ENCODE measurements at places on chromosomes 7 and 10.
A peak's percentile ranks its signal among the peaks of the same experiment; 100 is the strongest.

DNA sequence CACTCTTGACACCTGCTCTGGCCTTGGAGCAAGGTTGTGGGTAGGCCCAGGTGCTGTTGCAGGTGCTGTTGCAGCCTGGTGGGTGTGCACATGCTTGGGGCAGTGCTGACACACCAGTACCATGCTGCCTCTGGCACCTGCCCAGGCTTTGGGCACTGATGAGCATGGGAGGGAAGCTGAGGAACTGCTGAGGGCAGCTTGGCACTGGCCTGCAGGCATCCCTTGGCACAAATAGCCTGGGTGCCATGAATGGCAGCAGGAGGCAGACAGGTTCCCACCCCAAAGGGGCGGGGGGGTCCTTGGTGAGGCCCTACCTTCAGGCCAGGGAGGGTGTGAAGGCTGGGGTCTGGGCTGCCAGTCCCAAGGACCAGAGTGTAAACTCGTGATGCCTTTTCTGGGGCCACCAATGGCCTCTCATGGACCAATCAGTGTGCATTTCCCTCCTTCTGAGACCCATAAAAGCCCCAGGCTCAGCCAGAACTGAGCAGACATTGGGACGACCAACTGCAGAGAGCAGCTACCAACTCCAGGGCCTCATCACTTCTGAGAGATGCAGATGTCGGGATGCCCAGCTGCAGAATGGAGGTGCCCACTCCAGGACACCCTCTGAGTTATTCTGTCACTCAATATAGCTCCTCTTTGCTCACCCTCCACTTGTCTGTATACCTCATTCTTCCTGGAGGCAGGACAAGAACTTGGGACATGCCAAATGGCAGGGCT, 547.4 kb downstream of the ZWINT start:
- no peak for DNase-seq

GRCh38 chr7:131905471-131905973, 349.1 kb upstream of the PODXL start:
- no peak for DNase-seq

- DNase-seq: no peak
Observed at GRCh38 chr7:8637322-8637721, 203.9 kb downstream of the NXPH1 start.

GRCh38 chr7:90736968-90737939, 141.1 kb downstream of the CDK14 start:
- DNase-seq: no peak

GRCh38 chr7:67450171-67450570, 453.5 kb downstream of the TYW1 start:
- no peak for DNase-seq

- DNase-seq: no peak
Observed at GRCh38 chr10:111107023-111107422, 30.2 kb downstream of the ADRA2A start.

DNA sequence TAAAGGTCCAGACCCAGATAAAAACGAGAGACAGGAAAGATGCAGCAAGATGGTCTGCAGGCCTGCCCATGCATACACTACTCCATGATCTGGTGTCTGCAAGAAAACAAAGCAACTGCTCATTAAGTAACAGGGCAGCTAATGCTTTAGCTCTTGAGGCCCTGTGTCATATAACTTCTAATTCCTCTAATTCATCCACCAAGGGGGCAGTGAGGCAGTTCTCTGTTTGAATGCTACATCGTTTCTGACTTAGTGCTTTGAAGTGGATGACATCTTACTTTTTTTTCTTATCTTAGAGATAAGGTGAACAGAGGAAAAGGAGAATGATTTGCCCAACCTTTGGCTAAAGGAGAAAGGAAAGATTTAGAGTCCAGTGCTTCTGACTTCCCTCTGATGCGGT, 619.7 kb downstream of the AUTS2 start:
- DNase-seq: no peak

DNA sequence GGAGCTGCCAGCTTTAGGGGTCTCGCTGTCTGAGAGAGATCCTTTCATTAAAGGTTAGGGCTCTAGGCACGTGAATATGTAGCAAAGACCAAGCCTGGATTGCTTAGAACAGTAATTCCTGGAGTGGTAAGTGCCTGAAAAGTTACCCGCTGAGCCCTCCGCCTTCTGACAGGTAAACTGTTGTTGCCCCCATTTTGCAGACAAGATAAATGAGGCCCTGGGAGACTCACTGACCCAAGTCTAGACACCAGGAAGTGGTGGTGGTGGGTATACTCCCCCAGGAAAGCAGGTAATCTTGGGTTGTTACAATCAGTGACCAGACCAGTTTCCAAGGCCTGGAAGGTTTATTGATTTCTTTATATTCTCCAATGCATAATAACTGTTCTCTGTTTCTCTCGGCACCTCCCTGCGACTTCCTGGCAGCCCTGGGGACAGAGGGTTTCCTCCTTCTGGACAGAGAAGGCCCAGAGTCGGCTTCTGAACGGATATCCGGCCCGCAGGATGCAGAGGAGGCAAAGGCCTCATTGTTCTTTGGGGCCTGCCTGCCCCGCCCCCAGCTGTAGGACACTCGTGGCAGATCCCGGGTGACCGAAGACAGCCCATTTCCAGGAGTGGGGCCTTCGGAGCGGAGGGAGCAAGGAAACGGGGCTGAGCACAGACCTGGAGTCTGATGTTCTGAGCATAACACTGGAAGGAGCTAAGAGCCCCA, 1.3 kb upstream of the GRK5 start:
- no peak for DNase-seq

GRCh38 chr7:1944619-1945210, 274.6 kb downstream of the ELFN1 start:
- no peak for DNase-seq

- no peak for DNase-seq
Observed at GRCh38 chr7:78041423-78041822, 242.8 kb downstream of the PHTF2 start.

DNA sequence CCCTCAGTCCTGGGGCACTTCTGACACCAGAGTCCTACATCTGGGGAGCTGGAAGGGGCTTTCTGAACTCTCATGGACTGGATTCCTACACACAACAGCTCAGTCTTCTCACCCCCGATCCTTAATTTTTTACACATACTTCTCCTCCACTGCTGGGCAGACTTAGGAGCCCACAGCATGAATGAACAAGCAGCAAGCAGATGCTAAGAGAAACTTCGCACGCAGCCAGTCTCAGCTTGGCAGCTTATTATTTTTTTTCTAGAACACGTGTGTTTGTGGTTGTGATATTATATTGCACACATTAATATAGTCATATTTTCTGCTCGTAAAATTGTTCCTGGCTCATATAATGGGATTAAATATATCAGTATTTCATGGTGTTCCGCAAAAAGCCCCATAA, 50.9 kb upstream of the LOXL4 start:
- no peak for DNase-seq

GRCh38 chr10:132417957-132418441, 21.0 kb downstream of the PWWP2B start:
- no peak for DNase-seq

DNA sequence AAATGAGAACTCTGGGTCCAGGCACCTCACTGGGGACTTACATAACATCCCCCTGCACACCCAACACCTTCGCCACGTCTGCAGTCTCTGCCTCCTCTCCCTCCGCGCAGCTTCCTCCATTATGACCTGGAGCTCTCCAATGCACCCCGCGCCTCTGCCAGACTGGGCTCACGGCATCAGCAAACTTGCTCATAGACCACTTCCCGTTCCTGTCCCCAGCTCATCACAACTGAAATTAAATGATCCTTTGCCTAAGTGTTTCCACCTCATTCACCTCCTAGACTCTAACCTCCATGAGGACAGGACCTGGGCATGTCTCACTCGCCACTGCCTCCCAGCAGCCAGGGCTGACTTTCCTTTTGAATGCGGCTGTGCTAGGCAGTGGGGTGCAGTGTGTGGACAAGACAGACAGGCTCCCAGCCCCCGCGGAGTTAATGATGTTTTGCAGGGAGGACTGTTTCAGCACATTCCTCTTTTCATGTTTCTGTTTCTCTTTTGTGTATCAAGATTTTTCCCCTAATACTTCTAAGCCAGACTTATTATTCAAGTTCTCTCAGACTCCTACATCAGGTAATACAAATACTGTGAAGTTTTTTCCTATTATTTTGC, 18.8 kb downstream of the CHST15 start:
- no peak for DNase-seq

GRCh38 chr7:7907306-7907705, 61.3 kb upstream of the GLCCI1 start:
- no peak for DNase-seq

DNA sequence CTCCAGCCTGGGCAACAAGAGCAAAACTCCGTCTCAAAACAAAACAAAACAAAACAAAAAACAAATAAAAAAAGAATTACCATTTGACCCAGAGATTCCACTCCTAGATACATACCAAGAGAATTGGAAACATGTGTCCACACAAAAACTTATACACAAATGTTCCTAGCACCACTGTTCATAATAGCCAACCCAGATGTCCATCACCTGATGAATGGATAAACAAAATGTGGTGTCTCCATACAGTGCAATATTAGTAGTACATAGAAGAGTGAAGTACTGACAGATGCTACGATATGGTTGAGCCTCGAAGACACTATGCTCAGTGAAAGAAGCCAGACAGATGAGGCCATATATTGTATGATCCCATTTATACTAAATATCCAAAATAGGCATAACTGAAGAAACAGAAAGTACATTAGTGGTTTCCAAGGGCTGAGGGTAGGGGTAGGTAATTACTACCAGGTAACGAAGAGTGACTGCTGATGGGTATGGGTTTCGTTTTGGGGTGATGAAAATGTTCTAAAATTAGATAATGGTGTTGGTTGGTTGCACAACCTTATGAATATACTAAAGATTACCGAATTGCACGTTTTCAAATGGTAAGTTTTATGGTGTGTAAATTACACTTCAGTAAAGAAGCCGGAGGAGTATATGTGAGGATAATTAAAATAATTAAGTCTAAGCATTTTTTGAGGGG, 20.0 kb downstream of the MYO1G start:
- DNase-seq: no peak

DNA sequence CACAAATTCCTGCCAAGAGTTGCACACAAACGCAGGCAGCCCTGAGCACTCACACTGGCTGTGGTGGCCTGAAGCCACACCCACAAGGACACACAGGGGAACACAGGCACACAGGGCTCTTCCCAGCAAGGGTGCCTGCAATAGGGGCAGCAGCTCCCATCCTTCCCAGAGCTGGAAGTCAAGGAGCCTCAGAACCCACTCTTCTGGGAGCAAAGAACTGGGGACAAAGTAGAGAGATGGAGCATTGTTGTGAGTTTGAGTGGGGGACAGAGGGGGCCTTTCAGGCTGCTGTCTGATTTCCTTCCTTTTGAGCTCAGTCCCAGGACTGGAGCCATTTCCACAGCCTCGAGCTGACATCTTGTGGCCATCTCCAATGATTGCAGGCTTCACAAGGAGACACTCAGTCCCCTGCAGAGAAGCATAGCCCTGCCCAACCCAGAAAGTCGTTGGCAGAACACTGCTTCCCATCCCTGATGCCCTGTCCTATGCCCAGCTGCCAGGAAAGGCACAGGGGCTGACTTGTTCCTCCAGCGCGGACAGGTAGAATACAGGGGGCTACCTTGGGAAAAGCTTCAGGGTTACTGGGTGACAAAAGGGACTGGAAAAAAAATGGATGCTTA, 34.4 kb upstream of the SLF2 start:
- DNase-seq: no peak

- DNase-seq: no peak
Observed at GRCh38 chr7:54995166-54995565, 23.7 kb upstream of the EGFR start.

- peak; percentile 41 for DNase-seq
Observed at GRCh38 chr10:127906548-127907377, at the start of gene PTPRE. TSS of gene PTPRE (plus strand) at chr10:127907103. CDS start at chr10:128040882, 133,779 bp downstream.

- no peak for DNase-seq
Observed at GRCh38 chr7:42235741-42236161, 1.3 kb downstream of the GLI3 start.

- no peak for DNase-seq
Observed at GRCh38 chr10:132096223-132096622, 30.5 kb downstream of the JAKMIP3 start.

DNA sequence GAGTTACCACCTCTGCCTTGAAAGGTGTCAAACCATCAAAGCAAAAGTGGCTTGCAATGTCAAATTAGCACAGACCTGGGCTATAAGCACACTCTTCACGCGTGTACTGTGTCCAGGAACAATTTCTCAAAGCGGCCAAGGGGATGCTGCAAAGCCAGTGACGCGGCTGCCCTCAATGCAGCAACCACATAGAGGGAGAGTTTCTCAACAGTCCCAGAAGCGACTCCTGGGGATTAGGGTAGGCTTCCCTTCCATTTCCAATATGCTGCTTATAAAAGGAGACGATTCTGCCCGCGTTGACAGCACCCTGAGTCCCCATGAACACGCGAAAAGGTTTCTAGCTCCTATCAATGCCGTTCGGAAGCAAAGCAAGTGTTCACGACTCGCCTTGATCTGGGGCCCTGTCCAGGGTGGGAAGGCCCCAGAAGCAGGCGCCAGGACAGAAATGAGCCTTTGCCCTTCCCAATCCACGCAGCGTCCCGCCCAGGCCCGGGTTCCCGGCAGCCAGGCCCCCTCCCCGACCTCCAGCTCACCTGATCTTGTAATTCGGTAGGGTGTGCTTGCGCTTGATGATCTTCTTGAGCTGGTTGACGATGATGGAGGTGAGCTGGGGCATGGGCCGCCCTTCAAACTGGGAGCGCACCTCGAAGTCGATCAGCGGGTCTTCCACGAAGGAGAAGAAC, 1.3 kb downstream of the PDZD8 start:
- DNase-seq: no peak

GRCh38 chr7:74206589-74207120, 3.2 kb upstream of the LAT2 start:
- DNase-seq: peak; percentile 74

GRCh38 chr10:29820890-29821461, 186.2 kb upstream of the SVIL start:
- DNase-seq: no peak

GRCh38 chr10:22003964-22004281, 393 bp upstream of the DNAJC1 start:
- DNase-seq: no peak

GRCh38 chr10:82925547-82925946, 1050.6 kb downstream of the NRG3 start:
- DNase-seq: no peak

GRCh38 chr7:133436014-133436428, 183.1 kb downstream of the EXOC4 start:
- DNase-seq: no peak

- no peak for DNase-seq
Observed at GRCh38 chr7:17020250-17020649, 138.5 kb upstream of the AGR3 start.

All from stimulated activated CD8-positive, alpha-beta memory T cell treated with anti-CD3 and anti-CD28 coated beads, Interleukin-4, amount 100 ng/mL, for 4 hours (primary cell).